Glutamatergic neuron (in vitro differentiated cells): ENCODE measurements at places on chromosomes 6 and 20.
A peak's percentile ranks its signal among the peaks of the same experiment; 100 is the strongest.

DNA sequence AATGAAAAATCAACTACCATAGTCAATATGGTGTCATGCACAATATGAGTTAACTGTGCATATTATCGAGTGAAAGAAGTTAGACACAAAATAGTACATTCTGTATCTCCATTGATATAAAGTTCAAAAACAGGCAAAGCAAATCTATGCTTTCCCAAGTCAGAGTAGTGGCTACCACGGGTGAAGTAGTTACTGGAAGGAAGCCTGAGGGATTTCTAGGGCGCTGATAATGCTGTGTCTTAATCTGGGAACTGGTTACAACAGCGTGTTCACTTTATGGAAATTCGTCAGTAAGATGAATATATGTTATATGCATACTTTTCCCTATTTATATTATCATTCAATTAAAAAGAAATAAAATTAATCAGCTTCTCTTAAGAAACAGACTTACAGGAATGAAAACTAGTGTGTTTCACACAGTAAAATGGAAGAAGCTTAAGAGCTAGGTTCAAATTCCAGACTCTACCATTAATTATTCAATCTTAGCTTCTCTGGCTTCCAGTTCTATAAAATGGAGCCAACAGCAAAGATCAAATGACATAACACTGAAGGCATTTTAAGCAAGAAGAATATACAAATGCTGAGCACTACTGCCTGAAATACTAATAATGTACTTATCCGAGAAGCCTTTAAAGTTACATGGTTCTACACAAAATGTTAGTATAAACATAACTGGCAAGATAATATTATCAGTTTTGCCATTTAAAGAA lies 19.2 kb downstream of the BACH2 start:
- no peak for DNase-seq

DNA sequence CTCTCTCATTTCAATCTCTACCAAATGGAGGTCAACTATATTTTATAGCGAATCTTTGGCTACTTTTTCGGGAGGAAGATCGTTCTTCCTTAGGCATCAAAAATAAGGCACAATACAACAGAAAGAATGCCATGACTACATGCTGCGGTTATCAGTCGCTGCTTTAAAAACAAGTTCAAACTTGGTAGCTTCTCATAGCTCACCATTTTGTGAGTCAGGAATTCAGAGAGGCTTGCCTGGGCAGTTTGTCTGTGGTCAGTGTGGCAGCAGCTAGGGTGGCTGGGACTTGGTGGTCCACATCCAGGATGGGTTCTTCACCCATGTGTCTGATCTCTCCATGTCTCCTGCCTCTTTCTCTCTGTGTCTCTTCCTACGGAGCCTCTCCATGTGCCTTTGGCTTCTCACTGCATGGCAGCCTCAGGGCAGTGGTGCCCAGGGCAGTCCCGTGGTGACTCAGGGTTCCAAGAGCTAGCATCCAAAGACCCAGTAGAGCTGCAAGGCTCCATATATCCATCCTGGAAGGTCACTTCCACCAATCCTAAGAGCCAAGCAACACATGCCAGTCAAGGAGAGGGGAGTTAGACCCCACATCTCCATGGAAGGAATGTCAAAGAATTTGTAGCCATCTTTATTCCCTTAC lies 10.4 kb downstream of the SCML4 start:
- DNase-seq = no peak

GRCh38 chr6:157107915-157108651 lies 215.2 kb downstream of the TMEM242 start:
- DNase-seq = no peak

- no peak for DNase-seq
These were observed 3.0 kb downstream of the ANKRD66 start for GRCh38 chr6:46749731-46750130.

- DNase-seq = no peak
These were observed 6.5 kb downstream of the EFHC1 start for GRCh38 chr6:52426667-52427066.

GRCh38 chr6:130907687-130908086 lies 80.5 kb downstream of the SMLR1 start:
- no peak for DNase-seq

GRCh38 chr6:24738741-24739140 lies 19.8 kb upstream of the C6orf62 start:
- no peak for DNase-seq

DNA sequence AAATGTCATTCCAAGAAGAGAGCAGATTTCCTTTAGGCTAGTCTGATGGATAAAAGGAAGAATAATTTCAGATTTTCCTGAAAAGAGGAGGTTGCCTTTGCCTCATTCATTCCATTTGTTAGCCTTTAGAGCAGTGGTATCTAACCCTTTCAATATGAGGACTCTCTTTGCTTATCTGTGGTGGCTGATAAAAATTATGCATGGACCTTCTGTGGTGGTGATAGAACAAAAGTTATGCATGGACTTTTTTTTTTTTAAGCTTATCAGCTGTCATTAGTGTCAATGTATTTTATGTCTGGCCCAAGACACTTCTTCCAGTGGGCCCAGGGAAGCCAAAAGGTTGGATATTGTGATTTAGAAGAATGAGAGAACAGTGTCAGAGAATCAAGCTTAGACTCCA lies 1.7 kb downstream of the TRIM39 start:
- DNase-seq = no peak

DNA sequence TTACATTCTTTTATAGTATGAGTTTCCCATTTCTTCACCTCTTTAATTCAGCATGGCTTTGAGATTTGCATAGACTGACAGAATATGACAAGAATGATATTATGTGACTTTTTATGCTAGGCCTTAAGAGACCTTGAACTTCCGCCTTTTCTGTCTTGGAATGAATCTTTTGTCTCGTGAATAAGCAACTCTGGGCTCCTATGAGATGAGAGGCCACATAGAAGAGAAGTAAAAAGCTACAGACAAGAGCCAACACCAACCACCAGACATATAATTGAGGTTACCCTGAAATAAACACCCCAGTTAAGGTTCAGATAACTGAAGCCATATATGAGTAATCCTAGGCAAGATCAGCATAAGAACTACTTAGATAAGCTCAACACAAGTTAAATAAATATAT lies 600.8 kb downstream of the MEI4 start:
- DNase-seq = no peak

DNA sequence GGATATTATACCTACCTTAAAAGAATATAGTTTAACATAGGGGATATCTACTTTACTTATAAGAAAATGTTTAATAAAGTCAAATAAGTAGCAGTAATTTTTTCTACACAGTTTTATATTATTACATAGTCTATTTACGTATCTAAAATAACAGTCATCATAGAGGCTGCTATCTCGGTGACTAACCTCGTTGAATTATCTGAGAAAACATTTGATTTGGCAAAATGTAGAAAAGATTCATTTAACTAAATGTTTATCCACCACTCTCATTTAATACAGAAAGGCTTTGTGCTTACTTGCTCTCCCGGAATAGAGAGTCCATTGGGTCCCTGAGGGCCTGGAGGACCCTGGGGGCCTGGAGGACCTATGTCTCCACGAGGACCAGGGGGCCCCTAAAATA lies 103.6 kb downstream of the COL12A1 start:
- DNase-seq = no peak

DNA sequence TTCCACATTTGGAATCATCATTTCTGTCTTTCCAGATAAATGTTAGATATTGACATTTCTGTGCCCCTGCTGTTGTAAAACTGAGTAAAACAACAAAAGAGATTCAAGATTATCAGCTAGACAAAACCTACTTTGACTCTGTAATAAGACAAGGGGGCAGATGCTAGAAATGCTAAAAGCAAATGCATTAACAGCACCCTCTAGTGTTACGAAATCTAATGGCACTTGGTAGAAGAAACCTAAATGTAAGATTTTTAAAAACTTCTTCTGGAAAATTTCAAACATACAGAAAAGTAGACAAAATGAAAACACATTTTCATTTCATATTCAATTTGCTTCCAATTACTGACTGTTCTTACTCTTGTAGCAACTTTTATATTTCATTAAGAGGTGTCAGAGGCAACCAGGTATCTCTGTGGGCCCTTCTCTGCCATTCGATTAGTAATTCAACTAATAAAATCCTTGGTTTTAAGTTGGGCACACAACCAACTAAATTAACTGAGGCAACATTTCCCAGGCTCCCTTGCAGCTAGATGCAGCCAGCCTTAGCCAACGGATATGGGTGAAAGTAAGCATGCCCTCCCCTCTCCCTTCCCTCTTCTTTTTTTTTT lies 45.0 kb downstream of the SLC23A2 start:
- DNase-seq = no peak

DNA sequence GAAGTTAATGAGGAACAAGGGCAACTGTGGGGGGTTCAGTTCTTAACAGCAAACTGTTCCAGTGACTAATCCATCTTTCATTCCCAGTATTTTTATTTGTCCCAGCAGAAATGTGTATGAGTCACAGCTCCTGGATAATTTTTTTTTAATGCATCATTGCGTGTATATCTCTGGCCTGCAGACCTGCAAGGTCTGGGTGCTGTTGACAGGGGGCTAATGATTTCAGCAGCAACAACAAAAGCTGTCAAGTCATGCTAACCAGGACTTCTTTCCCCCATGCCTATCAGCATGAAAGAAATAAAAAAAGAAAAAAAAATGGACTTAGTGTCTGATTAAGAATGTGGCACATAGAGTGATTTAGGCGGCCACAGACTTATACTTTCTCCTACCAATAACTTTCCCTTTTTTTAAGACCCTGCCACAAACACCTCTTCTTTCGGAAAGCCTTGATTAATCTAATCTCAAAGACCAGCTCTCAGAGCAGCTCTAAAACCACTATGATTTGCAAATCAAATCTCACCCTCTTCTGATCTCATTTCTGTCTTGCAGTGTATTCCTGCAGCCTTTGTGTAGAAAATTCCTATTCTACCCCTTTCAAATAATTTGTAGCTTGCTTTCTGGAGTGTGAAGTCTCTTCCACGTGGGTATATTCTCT lies 14.2 kb upstream of the PREX1 start:
- DNase-seq = no peak

DNA sequence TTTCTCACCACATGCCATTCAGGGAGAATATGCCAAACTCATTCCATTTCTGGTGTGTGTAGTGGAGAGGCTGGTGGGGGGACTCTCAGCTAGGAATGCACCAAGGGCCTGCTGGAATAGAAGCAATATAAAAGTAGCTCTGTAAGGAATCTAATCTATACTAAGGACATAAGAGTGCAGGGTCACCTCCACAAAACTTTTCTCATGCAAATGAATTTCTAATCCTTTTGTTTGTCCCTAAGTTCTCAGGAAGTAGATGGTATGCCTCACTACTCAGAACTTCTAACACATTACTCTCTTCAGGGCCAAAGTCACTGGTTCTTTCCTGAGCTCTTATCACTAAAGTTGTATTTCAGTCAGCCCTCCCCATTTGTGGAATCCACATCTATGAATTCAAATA lies 427.2 kb downstream of the C6orf118 start:
- DNase-seq = no peak

DNA sequence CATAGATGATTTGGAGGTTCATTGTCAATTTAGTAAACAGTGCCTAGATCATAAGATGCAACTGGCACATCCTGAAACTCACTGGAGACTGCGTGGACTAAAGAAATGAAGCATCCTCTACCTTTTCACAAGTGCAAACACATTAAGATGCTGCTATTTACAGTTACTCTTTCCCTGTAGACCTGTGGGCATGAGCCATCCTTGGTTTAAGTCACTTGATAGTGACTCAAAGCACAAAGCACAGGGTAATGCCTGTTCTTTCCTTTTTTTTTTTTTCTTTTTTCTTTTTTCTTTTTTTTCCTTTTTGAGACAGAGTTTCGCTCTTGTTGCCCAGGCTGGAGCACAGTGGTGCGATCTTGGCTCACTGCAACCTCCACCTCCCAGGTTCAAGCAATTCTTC lies 10.0 kb upstream of the HLA-DQA1 start:
- DNase-seq = no peak

DNA sequence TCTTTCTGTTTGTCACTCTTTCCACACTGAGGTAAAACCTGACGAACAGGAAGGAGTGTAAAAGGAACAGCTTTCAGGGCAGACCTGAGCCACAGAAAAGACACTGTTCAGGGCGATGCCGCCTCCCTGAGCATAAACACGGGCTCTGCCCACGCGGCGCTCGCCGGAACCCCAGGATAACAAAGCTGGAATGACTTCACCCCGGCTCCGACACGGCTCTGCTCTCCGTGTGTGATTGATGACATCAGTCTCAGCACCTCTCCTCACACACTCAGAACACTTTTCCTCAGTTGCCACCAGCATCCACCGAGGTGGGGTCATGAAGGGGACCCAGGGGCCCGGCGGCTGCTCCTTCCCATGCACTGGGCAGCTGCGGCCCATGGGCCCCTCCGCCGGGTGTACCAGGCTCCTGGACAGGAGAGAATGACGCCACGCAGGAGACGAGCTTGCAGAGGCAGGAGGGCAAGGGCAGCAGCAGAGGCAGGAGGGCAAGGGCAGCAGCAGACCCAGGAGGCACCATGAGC lies 43.6 kb downstream of the DLL1 start:
- DNase-seq = no peak

DNA sequence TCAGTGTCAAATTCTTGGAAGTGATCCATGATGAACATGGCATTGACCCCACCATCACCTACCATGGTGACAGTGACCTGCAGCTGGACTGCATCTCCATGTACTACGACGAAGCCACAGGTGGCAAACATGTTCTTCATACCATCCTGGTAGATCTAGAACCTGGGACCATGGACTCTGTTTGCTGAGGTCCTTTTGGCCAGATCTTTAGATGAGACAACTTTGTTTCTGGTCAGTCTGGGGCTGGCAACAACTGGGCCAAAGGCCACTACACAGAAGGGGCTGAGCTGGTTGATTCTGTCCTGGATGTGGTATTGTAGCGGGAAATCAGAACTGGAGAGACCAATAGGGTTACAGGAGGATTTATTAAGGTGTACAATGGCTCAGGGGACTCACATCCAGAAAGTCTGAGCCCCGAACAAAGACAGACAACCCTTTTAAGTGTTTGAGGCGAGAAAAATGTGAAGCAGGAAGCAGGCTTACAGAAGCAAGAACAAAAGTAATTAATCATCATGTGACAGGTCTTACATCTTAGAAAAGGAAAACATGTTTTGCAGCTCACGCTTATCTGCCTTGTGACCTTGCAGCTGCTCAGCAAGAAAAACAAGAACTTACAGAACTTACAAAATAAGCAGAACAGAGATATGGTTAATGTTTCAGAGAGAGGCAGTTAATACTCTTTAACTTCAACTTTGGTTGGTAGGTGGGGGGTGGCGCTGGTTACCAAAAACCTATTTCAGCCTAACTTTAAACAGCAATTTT lies 58.8 kb upstream of the MOCS1 start:
- no peak for DNase-seq

DNA sequence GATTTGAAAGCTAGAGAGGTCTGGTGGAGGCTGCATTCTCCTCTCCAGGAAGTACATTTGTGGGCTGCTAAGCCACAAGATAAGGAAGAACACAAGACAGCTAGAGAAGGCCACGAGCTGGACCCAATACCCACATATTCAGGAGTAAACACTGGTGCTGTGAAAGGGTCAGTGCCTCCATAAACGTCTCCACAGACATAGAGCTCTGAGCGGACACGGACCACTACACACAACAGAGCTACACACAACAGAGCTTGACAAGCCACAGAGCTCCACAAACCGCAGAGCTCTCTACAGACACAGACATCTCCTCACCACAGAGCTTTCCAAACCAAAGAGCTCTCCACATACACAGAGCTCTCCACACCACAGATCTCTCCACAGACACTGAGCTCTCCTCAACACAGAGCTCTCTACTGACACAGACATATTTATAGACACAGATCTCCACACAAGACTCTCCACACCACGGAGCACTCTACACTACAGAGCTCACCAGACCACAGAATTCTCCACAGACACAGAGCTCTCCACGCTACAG lies 51.9 kb downstream of the ERMARD start:
- DNase-seq = no peak

GRCh38 chr6:41527721-41528408 lies 18.3 kb upstream of the FOXP4 start:
- DNase-seq = peak; percentile 69
